Stimulated activated CD8-positive, alpha-beta memory T cell treated with anti-CD3 and anti-CD28 coated beads, Interleukin-4, amount 100 ng/mL, for 4 hours (primary cell): ENCODE measurements at places on chromosomes 5 and 9.

DNA sequence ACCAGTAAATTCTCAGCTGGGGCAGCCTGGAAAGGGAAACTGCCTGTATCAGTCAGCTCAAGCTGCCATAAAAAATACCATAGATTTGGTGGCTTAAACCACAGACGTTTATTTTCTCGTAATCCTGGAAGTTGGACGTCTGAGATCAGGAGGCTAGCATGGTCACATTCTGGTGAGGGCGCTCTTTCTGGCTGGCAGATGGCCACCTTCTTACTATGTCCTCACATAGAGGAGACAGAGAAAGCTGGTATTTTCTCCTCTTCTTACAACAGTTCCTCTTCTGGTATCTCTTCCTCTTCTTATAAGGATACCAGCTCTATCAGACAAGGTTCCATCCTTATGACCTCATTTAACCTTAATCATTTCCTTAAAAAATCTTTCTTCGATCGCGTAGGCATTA lies 50.5 kb upstream of the RFX3 start:
- DNase-seq, result no peak

DNA sequence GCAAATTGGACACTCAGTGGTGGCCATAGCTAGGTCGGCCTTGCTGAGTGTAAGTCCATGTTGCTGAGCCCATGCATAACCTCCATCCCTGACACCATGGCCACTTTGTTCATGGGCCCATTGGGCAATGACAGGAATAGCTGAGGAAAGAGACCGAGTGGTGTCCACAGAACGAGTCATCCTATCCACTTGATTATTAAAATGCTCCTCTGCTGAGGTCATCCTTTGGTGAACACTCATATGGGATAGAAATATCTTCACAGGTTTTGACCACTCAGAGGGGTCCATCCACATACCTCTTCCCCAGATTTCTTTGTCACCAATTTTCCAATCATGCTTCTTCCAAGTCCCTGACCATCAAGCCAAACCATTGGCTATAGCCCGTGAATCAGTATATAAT lies 63.6 kb downstream of the PPIC start:
- no peak for DNase-seq

DNA sequence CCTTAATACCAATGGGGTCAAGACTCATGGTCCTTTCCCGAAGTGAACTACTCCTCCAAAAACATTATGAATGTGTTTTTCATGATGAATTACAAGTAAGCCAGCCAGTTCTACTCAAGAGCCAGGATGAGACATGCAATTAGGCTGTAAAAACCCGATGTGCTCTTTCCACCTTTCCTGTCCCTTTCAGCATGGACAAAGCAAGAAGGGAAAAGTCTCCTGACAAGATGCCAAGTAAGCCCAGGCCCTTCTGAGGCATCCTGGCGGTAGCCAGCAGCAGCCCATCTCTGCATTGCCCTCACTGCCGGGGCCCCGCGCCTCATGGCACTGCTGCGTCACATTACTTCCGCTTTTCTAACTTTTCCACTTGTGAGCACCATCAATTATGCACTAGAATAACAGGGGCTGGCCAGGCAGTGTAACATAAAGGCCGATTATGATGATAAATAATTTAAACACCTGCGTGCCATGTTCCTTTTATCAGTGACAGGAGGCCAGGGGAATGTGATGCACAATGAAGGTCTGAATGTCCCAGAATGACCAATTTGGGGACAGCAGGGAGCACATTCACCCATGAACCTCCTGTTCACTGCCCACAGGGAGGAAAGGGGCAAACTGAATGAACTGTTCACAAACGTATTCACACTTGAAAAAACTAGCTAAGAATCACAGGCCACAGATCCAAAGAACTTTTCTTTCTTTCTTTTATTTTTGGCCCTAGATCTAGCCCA lies 37.4 kb downstream of the EFNA5 start:
- no peak for DNase-seq

DNA sequence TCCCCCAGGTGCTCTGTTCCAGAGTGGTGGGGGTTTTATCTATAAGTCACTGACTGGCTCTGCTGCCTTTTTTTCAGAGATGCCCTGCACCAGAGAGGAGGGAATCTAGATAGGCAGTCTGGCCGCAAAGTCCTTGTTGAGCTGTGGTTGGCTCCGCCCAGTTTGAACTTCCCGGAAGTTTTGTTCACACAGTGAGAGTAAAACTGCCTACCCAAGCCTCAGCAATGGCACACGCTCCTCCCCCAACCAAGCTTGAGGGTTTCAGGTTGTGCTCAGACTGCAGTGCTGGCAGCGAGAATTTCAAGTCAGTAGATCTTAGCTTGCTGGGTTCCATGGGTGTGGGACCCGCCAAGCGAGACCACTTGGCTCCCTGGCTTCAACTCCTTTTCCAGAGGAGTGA lies 1428.6 kb downstream of the MAT2B start:
- DNase-seq, result no peak

DNA sequence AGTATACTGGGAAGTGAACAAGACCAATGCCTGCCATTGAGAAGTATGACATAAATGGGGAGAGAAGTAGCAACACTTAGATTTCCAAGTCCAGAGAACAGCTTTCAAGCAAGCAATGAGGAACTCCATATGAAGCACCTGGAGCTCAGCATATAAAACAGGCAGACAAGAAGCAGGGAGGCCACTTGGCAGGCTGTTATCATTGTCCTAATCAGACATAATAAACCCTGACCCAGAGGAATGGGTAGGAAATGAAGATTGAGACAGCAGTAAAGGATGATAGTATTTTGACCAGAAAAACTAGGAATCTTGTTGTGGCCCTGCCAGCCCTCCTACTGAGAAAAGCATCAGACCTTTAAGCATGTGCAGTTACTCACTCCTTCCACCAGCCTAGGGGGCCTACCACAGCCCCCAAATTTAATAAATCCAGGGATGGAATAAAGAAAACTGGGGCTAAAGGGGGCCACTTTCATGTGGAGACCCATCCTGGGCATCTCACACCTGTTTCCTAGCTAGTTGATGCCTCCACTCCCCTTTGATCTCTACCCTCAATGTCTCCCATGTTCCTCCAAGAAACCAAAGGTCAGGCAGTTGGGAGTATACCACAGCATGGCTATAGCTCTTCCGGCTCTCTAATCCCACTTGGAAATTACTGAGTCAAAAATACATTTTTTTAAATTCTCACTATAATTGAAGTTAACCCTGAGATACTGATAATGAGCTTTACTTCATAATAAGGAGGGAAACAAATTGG lies 135.1 kb downstream of the SIL1 start:
- no peak for DNase-seq

- no peak for DNase-seq
These were observed 98.0 kb downstream of the MACIR start for GRCh38 chr5:103356350-103357091.

GRCh38 chr5:33470544-33470943 lies 29.8 kb downstream of the TARS1 start:
- no peak for DNase-seq

DNA sequence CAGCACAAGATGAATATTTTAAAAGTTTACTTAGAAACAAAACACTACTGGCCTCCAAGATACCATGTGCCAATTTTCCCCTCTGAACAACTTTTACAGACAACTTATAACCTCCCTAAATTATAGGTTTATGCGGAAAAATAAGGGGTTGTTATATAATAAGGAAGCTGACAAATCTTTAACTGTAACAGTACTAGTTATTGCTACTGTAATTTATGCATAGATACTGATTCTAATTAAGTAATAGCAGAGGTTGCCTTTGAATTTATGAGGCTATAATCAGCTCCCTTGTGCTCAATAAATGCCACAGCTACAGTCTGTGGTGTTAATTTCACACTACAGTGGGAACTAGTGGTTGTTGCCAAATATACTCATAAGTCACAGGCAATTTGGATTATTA lies 291.3 kb upstream of the PCSK5 start:
- no peak for DNase-seq

- no peak for DNase-seq
These were observed 140.0 kb downstream of the SAXO1 start for GRCh38 chr9:18893046-18893445.

GRCh38 chr9:79256691-79257213 lies 315.0 kb upstream of the TLE4 start:
- no peak for DNase-seq

- no peak for DNase-seq
These were observed 11.9 kb upstream of the ARHGAP26 start for GRCh38 chr5:142758062-142758795.

DNA sequence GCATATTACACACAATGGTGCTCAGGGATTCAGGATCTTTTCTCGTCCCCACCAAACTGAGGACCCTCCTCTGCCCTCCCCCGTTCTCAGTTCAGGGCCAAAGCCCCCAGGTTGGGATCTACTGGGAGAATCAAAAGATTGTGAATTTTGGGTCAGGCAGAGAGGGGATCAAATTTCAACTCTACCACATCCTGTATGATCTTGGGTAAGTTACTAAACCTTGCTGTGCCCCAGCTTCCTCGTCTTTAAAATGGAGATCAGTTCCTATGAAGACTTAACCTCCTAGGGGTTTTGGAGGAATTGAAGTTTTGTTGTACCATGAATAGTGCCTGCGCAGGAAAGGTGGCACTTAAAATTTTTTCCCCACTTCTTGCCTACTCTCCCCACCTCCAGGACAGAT lies 62.4 kb downstream of the RAI14 start:
- no peak for DNase-seq

DNA sequence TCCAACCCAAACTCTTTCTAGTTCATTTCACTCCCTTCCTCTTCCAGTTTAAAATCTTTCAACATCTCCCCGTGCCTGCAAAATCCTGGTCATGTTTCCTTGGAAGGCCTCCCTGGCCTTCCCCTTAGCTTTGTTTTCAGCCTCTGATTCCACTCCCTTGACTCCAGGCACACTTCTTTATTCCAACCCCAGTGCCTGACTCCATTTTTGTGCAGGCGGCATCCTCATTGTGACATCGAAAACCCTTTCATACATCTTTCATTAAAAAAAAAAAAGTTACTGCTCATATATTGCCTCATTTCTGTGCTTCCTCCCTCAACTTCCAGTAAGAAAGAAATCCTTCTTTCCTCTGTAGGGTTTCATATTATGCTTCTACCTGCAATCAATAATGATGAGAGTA lies 7.1 kb upstream of the TNFSF8 start:
- DNase-seq, result no peak

DNA sequence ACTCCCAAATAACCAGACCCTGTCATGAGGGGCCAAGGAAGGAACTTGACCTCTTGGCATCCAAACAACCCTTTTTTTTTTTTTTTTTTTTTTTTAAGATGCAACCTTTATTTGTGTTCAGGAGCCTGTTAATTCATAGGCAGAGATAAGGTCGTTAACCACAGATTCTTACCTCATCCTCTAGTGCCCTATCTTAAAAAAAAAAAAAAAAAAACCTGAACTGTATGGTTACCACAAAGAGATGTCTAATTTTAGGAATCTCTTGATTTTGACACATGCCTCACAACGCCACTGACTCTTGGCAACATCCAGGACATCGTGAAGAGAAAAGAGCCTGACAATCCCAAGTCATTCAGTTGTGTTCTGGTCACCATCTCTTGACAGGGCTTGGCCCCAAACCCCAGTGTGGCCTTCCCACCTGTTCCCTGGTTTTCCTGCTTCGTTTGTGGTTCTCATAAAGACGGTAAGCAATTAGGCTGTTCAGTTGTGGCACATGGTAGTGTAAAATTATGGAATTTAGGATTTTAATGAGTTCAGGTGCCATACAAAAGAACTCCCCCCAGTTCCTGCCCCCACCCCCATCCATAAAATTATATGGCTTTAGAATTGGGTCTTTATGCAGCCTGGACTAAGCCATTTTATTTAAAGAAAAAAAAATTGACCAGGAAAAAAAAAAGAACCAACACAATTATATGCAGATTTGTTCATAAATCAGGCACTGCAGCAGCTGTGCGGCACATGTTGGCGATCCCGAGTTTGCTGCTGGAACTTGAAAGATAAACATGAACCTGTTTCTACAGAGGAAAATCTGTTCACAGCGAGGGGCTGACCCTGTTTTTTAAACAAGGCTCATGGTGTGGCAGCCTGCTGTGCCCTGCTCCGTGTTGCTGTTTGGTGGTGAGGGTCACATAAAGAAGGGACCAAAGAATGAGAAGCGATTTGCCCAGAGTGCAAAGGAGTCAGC lies 267.8 kb upstream of the CLINT1 start:
- DNase-seq, result no peak

DNA sequence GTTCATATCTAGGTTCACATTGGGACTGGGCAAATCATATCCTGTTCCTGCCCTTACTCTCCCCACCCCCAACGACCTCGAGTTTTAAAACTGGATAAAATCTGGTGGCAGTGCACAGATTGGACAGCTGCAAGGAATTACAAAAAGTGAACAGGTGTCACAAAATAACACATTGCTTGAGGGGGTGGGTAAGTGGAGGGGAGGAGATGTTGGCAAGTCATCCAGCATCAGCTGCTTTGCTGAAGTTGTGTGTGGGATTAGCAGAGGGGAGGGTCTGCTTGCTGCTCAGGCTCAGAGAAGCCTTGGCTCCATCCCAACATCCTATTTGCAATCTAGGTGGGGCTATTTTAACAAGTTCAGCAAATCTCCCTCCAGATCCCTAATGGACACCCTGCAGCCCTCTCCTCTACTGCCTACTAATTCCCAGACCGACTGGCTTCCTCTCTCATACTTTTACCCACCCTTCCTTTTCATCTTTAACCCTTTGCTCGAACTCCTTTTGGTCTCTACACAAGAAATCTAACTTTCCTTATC lies 39.8 kb upstream of the SLC24A2 start:
- no peak for DNase-seq

DNA sequence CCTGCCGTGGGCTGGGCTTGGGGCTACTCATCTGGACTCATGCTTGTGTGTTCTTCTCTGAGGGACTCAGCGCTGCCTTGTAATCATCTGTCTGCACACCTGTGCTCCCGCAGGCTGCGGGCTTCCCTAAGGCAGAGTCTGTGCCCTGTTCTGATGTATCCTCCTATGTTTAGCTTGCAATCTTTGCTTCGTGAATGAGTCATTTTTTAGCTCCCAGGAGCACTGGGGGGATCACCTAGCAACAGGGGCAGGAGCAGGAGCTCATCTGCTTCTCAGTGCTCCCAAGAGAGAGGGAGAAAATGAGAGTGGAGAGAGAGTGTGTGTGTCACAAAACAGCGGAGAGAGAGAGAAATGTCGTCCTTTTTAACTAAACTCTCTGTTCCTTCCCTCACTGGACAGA lies 202.4 kb upstream of the ZNF618 start:
- no peak for DNase-seq

DNA sequence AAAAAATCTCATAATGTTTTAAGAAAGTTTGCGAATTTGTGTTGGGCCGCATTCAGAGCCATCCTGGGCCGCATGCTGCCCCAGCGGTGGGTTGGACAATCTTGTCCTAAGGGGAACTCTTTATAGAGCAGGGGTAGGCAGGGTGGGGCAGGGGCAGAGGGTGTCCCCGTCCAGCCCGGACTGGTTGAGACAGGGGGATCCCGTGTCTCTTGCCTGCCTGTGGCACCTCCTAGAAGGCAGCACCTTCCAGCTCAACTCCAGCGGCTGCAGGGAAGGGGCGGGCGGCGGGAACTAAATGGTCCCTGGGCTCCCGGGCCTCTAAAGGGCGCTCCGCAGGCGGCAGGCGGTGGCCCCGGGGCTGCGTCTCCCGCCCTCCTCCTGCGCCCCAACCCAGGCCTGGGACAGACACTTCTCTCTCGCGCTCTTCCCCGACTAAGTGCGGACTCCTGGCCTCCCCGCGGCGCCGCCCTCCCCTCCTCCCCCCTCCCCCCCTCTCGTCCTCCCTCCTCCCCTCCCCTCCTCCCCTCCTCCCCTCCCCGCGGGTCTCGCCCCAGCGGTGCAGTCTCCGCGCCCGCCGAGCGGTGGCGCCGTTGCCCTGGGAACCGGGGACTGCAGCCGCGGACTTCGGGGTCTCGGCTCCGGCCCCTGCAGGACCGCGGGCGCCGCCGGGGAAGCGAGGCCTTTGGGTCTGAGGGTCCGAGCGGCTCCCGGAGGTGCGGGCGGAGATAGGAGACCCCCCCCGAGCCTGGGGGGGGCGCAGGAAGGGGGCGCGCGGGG lies 132.6 kb downstream of the MRPL36 start:
- no peak for DNase-seq
